ENCODE measurements at places on chromosomes 16 and 17.
A peak's percentile ranks its signal among the peaks of the same experiment; 100 is the strongest.

DNA sequence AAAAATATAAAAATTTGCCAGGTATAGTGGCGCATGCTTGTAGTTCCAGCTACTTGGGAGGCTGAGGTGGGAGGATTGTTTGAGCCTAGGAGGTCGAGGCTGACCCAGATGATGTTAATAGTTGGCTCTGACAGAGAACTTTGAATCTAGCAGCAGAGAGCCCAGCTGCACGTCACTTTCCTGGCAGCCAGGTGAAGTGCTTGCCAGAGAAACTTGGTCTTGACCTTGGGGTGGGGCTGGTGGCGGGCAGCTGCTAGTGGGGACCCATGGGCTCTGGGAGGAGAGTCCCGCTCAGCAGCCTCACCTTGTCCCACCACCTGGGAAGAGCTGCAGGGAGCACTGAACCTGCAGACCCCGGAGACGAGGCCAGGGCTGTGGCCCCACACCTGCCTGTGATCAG is 3.1 kb upstream of the C16orf74 start:
- no peak for DNase-seq

DNA sequence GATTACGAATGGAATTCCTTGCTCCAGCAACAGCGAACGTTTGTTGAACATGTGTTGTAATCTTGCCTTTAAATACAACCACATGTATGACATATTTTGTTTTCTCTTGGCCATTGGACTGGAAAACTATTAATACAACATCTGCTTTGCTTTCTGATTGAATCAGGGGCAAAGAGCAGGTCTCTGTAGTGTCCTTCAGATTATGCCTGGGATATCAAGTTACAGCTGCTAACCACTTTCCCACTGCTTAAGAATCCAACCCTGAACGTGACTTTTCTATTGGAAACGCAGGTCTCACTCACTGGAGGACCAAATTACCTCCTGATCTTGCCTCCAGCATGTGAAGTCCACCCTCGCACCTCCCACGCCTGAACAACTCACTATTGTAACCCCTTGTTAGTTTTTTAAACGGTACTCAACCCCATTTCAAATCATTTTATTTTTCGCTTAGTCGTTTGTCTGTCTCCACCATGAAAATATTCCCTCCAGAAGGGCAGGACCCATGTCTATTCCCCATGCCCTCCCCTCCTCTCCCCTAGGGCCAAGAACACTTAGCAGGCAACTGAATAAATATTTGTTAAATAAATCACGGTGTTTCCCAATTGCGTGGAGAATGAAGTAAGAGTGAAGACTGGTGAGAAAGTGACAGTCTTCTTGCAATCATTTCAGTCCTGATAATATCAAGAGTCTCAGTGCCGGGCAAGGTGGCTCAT is 57.4 kb upstream of the MRTFB start:
- peak; percentile 88 for DNase-seq

DNA sequence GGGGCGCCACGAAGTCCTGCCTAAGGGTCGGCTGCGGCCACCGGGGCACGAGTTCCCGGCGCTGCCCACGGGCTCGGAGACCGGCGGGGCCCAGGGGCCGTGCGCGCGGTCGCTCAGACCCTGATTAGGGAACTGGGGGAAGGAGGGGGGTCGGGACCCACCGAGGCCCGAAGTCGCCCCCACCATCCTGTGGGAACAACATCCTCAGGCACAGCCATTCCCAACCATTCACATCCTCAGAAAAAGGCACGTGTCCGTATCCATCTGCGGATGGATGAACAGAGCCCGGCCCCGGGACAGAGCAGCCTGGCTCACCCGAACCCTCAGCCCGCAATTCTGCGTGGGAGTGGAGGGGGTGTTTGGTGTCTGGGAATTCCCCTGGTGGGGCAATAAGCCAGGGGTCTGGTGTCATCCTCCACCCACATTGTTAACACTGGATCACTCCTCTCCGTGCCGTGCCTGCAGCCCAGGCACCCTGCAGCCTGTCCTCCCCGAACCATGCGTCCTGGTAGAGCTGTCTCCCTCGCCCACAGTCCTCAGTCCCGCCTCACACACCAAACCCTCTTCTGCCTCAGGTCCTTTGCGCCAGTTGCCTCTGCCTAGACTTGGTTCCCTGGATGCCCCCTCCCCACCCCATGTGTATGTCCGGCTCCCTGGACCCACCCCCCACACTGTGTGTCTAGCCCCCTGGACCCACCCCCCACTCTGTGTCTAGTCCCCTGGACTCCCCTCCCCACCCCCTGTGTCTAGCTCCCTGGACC is 789 bp upstream of the CCDC57 start:
- peak; percentile 44 for DNase-seq

DNA sequence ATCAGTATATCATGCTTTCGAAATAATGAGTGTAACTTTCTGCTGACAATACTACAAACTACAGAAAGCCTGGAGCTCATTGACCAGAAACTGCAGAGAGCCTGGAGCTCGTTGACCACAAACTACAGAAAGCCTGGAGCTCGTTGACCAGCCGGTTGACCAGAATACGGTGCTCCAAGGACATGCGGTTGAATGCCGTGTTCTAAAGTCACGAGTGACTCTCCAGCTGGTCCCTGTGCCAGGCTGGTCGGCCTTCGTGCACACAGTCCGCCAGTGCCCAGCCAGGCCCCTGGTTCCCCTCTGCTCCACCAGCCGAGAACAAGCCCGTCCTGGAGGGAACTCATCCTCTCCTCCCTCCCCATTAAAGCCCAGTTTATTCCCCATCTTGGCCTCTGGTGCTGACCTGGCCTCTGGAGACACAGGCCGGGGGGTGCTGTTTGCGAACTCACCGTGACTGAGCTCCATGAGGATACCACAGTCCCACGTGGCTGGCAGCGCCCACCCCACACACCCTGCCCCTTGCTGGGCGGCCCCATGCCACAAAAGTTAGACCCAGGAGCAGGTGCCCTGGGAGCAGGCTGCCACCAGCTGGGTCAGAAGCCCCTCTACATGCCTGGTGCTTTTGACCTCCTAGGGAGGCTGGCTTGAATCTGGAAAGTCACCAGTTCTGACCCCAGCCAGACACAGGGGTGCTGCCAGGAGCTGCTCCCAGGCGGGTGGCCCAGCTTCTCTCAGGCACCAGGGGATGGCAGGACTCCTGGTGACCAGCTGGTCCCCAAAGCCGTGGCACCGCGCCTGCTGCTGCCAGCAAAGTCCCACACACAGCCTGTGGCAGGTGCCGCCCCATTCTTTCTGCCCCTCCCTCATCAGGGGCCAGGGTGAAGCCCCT is 15.5 kb upstream of the CDH15 start:
- no peak for DNase-seq

GRCh38 chr17:7403727-7403976 is 245 bp downstream of the TMEM256 start:
- no peak for DNase-seq

DNA sequence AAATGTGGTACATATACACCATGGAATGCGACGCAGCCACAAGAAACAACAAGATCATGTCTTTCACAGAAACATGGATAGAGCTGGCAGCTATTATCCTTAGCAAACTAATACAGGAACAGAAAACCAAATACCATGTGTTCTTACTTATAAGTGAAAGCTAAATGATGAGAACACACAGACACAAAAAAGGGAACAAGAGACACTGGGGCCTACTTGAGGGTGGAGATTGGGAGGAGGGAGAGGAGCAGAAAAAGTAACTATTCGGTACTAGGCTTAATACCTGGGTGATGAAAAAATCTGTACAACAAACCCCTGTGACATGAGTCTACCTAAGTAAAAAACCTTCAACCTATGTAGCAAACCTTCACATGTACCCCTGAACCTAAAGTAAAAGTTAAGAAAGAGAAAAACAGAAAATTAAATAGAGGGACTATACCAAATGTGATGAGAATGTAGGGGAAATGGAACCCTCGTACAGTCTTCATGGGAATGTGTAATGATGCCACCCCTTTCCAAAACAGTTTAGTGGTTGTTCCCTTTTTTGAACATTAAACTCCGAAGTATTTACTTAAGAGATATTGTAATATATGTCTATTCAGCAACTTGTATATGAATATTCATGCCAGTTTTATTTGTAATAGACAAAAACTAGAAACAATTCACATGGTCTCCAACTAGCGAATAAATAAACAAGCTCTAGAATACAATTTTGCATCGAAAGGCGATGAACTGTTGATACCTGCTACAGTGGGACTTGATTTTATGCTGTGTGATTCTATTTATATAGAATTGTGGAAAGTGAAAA is 33.9 kb downstream of the AHSP start:
- DNase-seq: no peak

GRCh38 chr17:21252796-21253645 is at the start of gene NATD1:
Gene NATD1, minus strand, starts transcription at chr17:21253410. Its CDS starts 146 bp downstream, at chr17:21253264.
- peak; percentile 47 for DNase-seq

- DNase-seq: no peak
Measured at GRCh38 chr17:45131616-45132319, 547 bp downstream of the PLCD3 start.

GRCh38 chr17:792277-792676 is 10.1 kb downstream of the MRM3 start:
- DNase-seq: no peak

GRCh38 chr16:31484491-31485171 is 1.7 kb downstream of the SLC5A2 start:
- no peak for DNase-seq

DNA sequence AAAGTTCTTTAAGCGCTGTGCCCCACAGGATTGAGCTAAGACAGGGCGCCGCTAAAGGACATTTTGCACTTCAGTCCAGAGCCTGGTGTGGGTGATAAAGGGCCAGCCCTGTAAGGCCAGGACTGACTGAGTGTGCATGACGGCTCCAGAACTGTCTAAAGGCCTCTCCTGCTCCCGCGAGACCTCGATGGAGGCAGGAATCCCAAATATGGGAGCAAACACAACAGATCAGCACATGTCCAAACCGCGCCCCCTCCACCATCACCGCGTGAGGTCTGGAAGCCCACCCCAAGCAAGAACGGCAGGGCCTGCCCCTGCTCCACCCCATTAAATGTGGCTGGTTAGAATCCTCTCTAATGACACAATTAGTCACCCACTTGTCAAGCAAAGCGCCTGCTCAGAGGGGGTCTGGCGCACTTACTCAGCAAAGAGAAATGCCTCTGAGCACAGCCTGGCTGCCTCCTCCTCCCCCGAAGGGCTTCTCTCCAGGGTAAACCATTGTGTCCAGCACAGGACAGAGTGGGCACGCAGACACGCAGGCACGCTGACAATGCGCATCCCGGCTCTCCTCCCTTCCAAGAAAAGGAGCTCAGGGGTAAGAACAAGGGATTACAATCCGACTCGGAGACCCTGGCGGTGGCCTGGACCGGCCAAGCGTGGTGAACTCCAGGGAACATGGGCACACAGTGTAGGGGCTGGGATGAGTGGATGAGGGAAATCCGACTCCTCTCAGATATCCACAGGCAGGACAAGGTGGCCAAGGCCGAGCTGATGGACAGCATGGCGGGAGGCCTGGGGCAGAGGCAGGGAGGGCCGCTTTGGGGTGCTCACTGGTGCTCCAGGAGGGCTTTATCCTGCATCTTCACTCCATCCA is 1.5 kb downstream of the MXRA7 start:
- peak; percentile 95 for DNase-seq

DNA sequence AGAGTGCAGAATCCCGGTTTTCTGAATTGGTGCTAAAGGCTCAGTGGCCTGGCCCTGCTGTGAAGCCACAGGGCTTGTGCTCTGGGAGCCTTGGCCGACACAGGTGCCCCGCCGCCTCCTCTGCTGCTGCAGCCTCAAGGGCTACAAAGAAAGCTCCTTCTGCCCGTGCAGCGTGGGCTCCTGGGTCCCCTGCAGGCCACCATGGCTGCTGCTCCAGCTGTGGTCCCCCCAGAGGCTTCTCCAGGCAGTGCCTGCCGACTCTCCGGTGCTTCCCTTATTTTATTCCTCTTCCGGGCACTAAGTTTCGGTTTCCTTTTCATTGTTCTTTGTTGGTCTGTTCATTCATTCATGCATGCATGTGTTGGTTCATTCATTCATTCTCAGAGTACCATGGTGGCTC is 53.1 kb downstream of the CMIP start:
- no peak for DNase-seq

- DNase-seq: no peak
Measured at GRCh38 chr16:23025692-23026307, 123.5 kb downstream of the USP31 start.

GRCh38 chr16:6349725-6350124 is 982.9 kb upstream of the RBFOX1 start:
- no peak for DNase-seq

DNA sequence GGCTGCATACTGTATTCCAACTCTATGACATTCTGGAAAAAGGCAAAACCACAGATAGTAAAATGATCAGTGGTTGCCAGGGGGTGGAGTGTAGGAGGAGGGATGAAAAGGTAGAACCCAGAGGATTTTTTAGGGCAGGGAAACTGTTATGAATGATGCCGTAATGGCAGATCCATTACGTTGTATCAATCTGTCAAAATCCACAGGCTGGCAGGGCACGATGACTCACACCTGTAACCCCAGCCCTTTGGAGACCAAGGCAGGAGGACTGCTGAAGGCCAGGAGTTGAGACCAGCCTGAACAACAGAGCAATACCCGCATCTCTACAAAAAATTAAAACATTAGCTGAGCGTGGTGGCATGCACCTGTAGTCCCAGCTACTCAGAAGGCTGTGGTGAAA is 91.8 kb downstream of the RMI2 start:
- DNase-seq: no peak

GRCh38 chr16:75624921-75625334 is 1.8 kb upstream of the ADAT1 start:
- DNase-seq: no peak

DNA sequence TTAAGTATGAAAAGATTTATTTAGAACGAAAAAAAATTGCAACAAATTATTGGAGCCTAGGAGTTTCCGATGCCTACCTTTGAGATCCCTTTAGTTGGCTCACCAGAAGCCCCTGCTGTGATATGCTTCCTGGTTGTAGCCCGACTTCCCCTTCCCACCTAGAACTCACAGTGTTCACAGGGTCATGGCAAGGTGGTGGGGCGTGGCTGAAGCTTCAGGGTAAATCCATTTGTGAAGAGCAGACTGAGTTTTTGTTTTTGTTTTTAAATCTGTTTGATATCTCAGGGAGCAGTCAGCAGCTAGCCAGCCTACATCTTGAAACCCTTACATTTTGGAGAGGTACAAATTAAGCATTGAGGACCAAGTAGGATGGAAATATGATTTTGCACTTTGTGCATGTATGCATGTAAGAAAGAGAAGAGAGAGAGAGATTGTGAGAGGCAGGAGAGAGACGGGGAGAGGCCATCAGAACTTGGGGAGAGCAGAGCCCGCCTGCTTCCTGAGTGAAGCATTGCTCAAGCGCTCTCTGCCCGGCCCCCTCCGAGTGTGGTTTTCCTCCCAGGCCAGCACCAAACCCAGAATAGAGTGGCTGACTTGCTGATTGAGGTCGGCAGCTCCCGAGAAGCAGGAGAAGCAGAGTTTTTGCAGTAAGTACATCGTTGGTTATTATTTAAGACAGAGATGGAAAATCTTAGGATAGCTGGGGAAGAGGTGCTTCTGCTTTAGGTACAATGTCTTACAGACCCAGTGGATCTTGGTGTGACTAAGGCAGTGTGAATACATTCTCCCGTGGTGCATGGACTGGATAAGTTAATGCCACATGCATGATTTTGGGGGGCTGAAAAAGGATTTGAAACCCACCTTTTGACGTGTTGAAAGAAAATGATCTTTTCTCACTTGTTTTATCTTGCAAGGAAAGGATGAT is 64.2 kb downstream of the SPECC1 start:
- DNase-seq: no peak

GRCh38 chr17:41678907-41679739 is 9.6 kb upstream of the EIF1 start:
- no peak for DNase-seq

GRCh38 chr16:63061319-63061718 is 1025.1 kb upstream of the CDH8 start:
- no peak for DNase-seq

All from astrocyte of the cerebellum (primary cell).